ENCODE measurements at places on chromosomes 2 and 18.

DNA sequence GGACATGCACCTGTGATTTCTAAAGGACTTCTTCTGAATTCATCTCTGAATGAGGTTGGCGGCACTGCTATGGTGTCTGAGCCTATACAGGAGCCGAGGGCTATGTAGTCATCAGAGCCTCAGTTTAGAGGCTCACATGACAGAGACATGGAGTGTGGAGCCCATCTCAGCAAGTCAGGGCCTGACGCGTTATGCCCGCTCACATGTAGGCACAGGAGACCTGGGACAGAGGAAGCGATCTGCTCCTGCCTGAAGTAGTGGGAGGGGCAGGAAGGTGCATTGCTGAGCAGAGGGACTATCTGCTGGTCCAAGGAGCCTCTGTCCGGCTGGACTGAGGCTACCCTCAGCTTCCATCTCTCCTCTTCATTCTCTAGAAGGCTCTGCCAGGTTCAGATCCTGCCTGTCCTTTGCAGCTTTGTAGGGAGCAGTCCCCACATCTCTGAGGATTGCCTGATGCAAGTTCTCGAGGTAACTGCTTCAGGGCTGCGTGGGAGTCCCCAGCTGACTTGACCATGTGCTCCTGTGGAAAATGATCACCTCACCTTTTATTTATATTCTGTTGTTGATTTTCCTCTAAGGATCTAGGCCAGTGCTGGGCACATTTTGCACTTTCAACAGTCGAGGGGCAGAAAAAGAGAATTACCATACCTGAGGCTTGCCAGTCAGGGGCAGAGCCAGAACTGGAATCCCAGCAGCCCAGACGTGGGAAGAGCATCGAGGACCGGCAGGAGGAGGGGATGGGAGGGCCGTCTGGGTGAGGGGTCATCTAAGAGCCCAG, 16.6 kb downstream of the KLHL29 start:
- DNase-seq, result no peak

GRCh38 chr2:211035548-211036185, 479.3 kb downstream of the CPS1 start:
- no peak for DNase-seq

DNA sequence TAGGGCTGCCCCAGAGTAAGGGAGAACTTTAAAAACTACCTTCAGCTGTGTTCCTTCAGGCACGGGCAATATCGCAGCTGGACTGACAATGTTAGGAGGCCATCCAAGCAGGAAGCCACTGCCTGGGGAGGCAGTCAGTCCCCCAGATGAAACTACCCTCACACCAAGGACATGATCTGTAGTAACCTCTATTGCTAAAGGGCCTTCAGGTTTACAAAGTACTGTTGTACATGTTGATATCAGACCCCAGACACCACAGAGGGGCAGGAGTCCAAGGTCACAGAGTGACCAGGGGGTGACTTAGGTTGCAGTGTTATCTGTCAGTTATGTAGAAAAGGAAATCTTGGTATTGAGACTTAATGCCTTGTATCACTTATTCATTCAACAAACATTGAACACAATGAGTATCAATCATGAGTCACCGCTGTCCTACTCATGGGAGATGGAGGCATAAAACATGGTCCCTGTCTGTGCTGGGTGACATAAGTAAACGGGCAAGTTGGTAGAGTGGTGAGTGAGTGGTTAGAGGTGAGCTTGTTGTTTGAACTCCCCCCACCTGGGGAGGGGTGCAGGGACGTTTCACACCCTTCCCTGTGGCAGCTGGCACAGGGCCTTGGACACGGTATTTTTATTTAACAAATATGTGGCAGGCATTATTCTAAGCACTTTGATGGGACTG, 7.1 kb downstream of the CABLES1 start:
- no peak for DNase-seq

- DNase-seq, result no peak
These were observed 8.9 kb downstream of the SLC4A3 start for GRCh38 chr2:219636144-219636915.

- no peak for DNase-seq
These were observed 531.2 kb upstream of the SMIM21 start for GRCh38 chr18:75958683-75959082.

All from activated gamma-delta T cell (primary cell).